ENCODE measurements at places on chromosomes 2 and 18.

GRCh38 chr2:157815421-157815820 is 60.7 kb downstream of the ACVR1 start:
- DNase-seq, result no peak

GRCh38 chr18:34709104-34709503 is 994 bp upstream of the DTNA start:
- no peak for DNase-seq

- no peak for DNase-seq
Observed at GRCh38 chr2:220478305-220479058, 851.1 kb downstream of the SLC4A3 start.

DNA sequence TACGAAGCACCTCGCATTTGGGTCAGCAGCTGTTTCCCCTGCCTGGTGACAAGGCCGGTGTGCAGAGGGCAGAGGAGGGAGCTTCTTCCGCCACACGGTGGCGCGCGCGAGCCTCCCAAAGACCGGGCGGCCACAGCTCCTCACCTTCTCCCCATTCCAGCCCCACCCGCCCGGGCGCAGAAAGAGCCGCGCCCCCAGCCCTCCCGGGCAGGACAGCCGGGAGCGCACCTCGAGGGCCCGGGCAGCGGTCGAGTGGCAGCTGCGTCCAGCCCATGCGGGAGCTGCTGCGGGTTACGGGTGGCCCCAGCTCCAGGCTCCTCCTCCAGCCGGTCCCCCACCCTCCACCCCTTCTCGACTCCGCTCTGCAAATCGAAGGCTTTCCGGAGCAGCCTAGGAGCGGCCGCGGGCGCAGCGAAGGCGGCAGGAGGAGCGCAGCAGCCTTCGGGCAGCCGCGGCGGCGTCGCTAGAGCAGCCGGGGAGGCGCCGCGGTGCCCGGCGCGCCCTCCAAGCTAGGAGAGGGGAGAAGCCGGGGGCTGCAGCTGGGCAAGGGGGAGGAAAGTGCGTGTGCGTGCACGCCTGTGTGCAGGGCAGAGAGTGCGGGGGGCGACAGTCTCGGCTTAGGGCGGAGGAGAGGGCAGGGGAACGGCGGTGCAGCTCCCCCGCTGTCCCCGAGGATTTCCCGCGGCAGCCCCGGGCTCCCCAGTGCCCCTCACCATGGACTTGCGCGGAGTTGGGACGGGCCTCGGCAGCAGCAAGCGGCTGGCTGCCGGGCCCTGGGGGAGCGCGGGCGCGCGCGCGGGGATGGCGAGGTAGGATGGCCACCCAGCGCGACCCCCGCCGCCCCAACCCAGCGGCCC is at the start of gene CCDC85A:
Gene CCDC85A, plus strand, starts transcription at position 348 of the 857 bp plus-strand sequence. CDS start 635 bp downstream, outside the sequence.
- peak; percentile 92 for DNase-seq

- DNase-seq, result no peak
Observed at GRCh38 chr18:46226461-46226860, 122.3 kb downstream of the HAUS1 start.

DNA sequence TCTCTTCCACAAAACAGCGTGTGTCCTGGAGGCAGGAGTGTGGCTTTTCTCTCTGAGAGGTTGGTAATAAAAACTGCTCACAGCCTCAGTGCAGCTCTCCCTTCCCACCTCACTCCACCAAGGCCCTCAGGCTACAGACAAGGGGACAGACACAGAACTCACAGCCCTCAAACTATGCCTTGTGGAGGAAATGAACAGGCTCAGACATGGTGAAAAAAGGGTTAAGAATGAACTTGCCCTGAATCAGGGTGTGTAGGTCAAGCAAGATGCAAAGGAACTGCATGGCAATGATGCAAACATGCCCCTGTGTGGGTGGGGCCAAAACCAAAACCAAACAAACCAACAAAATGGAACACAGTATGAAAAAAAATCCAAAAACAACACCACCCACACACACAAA is 125.8 kb downstream of the GALNT14 start:
- no peak for DNase-seq

DNA sequence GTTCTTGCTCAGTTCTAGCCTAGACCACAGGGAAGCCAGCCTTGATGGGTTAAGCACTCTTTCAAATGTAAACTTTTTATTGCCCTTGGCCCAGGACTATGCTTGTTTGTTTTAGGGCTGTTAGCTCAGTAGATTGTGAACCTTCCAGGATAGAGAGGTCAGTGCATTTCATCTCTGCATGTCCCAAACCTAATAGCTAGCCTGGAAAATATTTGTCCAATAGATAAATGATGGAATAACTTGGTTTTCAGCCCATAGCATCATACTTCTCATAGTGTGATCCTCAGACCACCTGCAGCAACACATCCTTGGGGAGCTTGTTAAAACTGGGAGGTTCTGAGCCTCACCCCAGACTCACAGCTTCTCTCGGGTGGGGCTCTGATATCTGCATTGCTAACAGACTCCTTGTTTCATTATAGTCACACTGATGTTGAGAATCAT is 59.8 kb downstream of the TRIB2 start:
- no peak for DNase-seq

GRCh38 chr2:29923110-29923721 is 1.8 kb upstream of the ALK start:
- DNase-seq, result peak; percentile 93

GRCh38 chr2:85323351-85323987 is 4.3 kb downstream of the TGOLN2 start:
- no peak for DNase-seq

DNA sequence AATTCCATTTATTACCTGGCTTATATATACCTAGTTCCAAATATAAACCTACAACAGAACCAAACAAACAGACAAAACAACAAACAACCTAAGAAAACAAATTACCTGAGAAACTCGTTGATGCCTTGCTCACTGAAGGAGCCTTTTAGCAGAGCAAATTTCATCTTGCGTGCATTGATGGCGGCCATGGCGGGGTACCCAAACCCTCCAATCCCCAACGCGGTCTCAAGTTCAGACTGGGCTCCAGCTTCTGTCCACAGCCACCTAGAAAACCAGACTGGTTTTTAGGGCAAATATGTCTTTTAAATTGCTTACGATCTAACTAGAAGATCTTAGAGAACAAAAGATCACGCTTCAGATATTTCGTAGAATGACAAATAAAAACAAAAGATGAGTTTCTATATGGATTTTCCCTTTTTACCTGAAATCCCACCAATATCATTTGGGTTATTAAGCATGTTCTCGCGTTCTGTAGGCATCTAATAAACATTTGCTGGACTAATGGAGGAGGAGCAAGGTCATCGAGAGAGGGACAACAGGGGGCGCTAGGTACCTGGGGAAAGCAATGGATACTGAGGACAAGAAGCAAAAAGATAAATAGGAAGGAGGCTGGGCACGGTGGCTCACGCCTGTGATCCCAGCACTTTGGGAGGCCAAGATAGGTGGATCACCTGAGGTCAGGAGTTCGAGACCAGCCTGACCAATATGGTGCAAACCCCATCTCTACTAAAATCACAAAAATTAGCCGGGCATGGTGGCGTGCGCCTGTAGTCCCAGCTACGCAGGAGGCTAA is 25.2 kb downstream of the PDIA6 start:
- DNase-seq, result peak; percentile 69

- no peak for DNase-seq
Observed at GRCh38 chr2:238581126-238581525, 154.4 kb downstream of the ASB1 start.

- no peak for DNase-seq
Observed at GRCh38 chr2:233100192-233100998, 40.3 kb downstream of the INPP5D start.

DNA sequence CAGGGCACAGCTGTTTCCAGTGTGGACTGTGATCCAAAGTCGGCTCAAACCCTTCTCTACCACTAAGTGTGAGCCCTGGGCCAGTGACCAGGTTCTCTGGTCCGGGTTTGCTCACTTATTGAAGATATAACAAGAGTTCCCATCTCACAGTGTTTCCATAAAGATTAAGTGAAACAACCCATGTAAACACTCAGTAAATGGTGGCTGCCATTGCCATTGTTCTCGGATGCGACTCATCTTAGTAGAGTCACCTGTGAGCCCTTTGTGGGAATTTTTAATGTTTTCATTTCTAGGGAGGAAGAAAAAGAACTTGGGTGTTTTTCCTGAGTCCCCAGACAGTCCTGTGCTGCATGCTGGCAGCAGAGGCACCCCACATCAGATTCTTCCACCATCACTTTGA is 53.4 kb downstream of the TPGS2 start:
- no peak for DNase-seq

GRCh38 chr18:78407466-78407844 is 572.2 kb upstream of the SALL3 start:
- DNase-seq, result no peak

GRCh38 chr2:86054535-86055082 is 51.1 kb downstream of the POLR1A start:
- no peak for DNase-seq

- DNase-seq, result no peak
Observed at GRCh38 chr2:99980176-99980575, 162.2 kb downstream of the AFF3 start.

- DNase-seq, result no peak
Observed at GRCh38 chr2:46366668-46367052, 69.5 kb downstream of the EPAS1 start.

GRCh38 chr2:173264603-173265366 is 89.9 kb upstream of the CDCA7 start:
- no peak for DNase-seq

GRCh38 chr18:8834881-8835280 is 129.5 kb downstream of the MTCL1 start:
- peak; percentile 79 for DNase-seq

DNA sequence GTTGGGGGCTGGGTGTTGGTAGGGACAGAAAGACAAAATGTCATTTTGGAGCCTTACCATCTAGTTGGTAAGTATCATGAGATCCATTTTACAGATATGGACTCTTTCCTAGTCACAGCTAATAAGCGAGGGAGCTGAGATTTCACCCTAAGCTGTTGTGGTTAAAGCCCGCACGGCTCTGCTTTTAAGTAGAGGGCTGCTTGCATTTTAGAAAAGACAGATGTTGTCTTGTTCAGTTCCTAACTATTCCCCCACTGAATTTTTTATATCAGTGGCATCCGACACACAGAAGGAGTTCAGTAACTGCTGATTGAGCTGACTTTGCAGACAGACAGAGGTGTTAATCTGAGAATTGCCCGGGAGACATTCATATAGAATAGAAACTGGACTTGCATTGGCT is 3.7 kb downstream of the QPCT start:
- DNase-seq, result peak; percentile 19

- peak; percentile 30 for DNase-seq
Observed at GRCh38 chr2:44171018-44171417, 2.3 kb downstream of the PPM1B start.

- DNase-seq, result no peak
Observed at GRCh38 chr2:239289545-239289944, 111.3 kb downstream of the HDAC4 start.

DNA sequence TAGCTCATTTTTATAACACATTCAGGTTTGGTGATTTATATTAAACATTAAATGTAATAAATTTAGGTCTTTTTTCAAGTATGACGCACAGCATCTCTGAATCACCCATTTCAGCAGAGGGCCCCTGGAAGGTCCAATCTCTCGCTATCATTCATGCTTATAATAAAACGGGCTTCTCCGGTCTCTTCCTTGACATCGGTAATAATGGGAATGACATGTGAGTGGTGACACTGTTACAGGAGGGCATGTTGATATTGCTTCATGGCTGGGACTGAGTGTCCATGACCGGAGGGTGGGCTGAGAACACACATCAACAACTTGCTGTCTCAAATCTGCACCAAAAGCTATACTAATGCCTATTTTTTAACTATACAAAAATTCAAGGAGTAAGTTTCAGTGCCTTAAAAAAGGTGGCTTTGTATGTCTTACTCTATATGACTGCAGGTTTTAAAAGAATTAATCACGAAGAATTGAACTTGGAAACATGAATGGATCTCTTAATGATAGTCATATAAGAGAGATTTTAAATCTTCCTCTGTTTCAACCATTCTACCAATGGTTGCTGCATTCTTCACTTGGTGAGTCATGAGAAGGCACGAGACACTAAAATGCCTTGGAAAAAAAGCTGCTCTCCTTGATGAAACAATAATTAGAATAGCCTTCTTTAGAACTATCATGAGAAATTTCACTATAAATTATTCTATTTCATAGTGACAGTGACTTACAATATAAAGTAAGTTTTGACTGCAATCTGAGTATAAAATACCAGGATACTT is 101.9 kb upstream of the NRP2 start:
- DNase-seq, result no peak

DNA sequence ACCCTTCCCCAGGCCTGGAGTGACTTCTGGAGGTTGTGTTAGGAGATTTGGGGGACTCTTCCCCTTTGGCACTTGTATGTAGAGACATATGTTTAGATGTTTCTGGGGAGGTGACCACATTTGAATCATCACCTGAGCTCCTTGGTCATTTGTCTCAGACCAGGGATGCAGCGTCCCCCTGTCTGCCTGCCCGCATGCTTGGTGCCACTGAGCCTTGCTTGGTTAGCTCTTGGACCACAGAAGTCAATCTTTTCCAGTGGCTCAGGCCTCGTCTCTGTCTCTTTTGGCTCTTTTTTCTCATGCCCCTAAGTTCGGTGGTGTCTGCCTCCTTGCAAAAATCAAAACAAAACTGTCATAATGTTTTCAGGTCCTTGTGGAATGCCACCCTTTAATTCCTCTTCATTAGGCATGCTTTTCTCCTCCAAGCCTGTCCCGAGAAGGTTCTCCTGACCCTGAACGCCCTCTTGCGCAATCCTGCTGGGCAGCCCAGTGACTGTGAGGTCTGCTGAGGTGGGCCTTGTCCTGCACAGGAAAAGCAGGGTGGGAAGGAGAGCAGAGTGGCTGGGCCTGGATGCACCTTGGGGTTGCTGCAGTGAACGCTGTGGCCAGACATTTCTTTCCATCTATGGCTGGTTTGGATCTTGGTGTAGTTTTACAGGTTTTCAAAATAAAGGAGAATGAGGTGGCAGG is 24.9 kb downstream of the GLI2 start:
- DNase-seq, result no peak

Data from NCI-H82 (cell line).